ENCODE measurements at places on chromosomes 1 and 21.

GRCh38 chr21:27212441-27212840, 245.6 kb upstream of the ADAMTS5 start:
- no peak for DNase-seq

DNA sequence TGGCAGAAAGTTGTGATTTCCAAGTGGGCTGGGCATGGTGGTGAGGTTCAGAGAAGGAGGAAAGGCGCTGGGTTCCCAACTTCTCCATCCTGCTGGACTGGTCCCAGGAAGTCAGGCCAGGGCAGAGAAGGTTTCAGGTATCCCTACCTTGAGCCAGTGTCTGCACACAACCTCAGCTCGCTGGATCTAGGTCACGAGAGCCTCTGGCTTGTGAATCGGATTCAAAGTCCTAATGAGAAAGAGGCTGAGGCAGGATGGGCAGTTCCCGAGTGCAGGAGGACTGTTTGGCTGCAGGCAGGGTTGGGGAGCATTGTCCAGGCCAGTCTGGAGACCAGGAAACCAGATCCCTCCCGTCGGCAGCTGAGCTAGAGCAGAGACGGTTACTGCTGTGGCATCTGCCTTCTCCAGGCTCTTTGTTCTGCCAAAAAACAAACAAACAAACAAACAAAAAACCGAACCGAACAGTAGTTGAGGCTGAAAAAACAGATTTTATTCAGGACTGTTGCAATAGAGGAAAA, 19.5 kb upstream of the IGSF21 start:
- no peak for DNase-seq

DNA sequence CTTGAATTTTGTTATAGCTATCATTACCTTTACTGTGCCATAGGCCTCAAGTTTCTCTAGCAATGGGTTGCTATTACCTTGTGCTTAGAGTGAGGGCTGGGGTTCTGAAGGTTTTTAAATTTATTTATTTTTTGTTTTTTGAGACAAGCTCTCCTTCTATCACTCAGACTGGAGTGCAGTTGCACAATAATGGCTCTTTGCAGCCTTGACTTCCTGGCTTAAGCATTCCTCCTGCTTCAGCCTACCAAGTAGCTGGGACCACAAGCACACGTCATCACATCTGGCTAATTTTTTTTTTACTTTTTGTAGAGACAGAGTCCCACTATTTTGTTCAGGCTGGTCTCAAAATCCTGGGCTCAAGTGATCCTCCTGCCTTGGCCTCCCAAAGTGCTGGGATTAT, 41.5 kb downstream of the SNX27 start:
- no peak for DNase-seq

- peak; percentile 34 for DNase-seq
Observed at GRCh38 chr1:43329995-43330751, 7.4 kb upstream of the MPL start.

- DNase-seq, result no peak
Observed at GRCh38 chr1:171152549-171152948, 32.6 kb upstream of the FMO2 start.

DNA sequence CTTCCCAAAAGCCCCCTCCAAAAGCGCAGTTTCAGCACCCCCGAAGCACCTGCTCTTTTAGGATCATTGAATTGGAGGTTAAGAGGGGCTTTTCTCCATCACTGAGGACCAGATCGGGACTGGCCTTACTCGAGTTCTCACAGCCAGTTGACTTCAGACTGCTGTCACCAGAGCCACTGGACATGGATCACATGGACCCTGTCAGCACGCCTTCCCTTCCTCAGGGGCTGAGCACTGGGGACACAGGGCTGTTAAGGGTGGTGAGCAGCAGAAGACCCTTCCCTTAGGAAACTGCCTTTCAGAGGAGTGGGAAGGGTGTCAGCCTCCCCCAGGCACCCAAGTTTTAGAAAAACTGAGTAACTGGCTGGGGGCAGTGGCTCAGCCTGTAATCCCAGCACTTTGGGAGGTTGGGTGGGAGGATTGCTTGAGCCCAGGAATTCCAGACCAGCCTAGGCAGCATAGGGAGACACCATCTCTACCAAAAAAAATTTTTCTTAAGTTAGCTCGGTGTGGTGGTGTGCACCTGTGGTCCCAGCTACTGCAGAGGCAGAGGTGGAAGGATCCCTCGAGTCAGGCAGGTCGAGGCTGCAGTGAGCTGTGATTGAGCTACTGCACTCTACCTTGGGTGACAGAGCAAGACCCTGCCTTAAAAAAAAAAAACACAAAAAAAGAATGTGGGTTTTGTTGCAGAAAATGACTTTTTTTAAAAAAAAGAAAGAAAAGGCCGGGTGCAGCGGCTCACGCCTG, 584 bp upstream of the FGR start:
- no peak for DNase-seq

DNA sequence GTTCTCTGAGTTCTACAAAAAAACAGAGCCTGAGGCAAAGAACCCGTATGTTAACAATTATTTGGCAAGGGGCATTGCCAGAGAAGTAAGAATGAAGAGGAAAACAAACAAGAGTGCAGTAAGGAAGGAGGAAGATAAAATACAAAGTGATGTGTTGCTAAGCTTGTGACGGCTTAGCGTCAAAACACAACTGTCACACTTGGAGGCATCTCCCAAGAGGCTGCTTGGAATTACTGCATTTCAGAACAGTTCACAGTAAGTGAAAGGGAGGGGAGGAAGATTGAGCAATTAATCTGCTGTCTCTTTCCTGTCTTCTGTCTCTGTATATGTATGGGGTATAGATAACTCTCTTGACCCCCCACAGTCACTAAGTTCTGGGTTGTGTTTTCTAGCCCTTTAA, 1017.0 kb upstream of the TMPRSS15 start:
- DNase-seq, result no peak

GRCh38 chr1:54464477-54465146, 58.4 kb upstream of the SSBP3 start:
- no peak for DNase-seq

DNA sequence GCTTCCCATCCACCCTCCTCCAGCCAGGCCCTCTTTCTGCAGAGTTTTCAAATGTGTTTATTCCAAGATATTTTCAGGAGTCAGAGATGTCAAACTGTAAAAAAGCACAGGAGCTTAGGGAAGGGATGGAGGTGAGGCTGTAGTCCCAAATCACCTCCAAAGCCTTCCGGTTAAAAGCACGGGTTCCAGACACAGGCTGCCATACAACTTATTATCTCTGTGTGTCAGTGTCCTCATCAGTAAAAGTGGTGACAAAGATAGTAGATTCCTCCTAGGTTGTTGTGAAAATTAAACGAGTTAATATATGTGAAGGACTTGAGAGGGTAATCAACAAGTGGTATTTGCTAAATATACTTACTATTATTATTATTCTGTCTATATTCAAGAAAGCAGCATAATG, 15.1 kb downstream of the S100A7A start:
- no peak for DNase-seq

- DNase-seq, result no peak
Observed at GRCh38 chr1:2433936-2434655, 21.7 kb upstream of the PEX10 start.

GRCh38 chr1:3561702-3562101, 49.6 kb downstream of the MEGF6 start:
- no peak for DNase-seq

DNA sequence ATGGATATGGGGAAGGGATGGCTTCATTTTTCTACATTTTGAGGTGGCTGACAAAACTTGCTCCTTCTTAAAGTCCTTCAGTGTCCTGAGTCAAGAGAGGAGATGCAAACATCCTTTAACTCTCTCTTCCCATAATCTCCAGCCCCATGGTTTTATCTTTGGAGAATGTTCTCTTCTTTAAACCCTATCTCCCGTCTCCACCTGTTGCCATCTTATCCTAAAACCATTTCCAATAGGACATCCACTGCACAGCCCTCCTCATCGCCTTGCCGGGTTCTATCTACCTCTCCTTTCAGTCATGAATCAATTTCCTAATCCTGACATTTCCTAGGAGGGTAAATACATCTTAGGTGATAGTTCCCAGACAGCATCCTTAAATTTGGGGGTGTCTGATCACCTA, 44.2 kb upstream of the KCNE2 start:
- no peak for DNase-seq

DNA sequence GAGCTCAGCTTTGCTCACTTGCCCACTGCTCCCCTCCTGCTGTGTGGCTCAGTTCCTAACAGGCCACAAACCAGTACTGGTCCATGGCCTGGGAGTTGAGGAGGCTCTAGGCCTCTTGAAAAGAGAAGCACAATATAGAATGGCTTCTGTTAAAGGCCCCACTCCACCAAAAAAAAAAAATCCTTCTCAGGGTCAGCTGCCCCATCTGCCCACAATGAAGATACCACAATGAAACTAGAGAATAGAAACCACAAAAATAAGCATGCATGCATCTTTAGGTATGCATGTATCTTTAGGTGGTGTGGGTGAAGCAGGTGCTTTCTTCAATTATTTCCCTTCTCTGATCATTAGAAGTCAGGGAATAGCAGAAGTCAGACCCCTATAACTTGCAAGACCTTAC, 620.4 kb upstream of the BEND5 start:
- DNase-seq, result no peak

DNA sequence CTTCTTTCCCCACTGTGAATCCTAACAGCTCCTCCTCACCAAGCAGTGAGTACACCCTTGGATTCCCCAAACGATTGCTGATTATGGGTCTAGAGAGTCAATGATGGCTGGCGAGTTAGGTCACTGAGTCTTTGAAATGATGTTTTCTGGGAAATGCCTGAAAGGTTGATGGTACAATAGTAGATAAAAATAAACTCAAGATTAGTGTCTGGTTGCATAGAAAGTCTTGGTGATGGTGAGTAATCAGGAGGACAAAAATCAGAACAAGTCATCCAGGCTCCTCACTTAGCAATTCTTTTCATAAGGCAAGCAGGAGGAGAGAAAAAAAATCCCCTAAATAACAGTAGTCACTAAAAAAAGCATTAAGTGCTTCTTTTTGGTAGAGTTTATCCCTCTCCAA, 22.6 kb downstream of the HLX start:
- no peak for DNase-seq

- DNase-seq, result no peak
Observed at GRCh38 chr1:180176965-180177364, 22.3 kb downstream of the QSOX1 start.

DNA sequence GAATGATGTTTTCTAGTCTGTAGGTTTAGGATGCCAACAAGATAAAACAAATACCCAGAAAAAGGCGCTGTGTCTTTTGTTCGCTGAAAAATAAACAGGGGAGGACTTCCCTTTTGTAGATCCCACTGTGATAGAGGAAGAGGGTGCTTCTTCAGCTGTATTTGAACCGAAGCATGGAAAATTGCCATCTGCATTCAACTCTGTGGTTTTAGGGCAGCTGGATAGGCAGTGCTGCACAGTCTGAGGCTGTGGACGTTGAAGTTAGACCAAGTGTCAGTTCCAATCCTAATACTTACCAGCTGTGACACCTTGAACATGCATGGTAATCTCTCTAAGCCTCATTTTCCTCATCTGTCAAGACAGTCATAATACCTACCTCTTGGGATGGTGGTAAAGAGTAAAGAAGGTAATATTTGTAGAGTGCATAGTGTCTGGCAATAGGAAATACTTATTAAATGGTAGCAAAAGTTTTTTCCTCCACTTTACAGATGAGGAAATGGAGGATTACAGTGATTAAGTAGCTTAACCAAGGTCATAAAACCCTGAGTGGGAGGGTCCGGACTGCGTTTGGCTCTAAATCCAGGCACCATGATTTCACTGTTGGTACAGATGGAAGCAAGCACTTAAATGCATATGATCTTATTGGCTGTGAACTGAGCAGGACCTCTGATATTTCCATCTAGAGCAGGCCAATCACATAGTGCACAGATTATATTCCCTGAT, 48.5 kb downstream of the UTP25 start:
- no peak for DNase-seq

GRCh38 chr1:162861101-162861500, at the start of gene CCDC190:
CCDC190 (minus strand) TSS chr1:162861175; CDS start chr1:162859646, 1,529 bp downstream.
- DNase-seq, result no peak

- DNase-seq, result no peak
Observed at GRCh38 chr1:205505791-205506190, 1.3 kb downstream of the CDK18 start.

GRCh38 chr1:159152031-159152430, 19.4 kb upstream of the CADM3 start:
- DNase-seq, result no peak

- DNase-seq, result no peak
Observed at GRCh38 chr1:71717186-71717585, 565.2 kb downstream of the NEGR1 start.

DNA sequence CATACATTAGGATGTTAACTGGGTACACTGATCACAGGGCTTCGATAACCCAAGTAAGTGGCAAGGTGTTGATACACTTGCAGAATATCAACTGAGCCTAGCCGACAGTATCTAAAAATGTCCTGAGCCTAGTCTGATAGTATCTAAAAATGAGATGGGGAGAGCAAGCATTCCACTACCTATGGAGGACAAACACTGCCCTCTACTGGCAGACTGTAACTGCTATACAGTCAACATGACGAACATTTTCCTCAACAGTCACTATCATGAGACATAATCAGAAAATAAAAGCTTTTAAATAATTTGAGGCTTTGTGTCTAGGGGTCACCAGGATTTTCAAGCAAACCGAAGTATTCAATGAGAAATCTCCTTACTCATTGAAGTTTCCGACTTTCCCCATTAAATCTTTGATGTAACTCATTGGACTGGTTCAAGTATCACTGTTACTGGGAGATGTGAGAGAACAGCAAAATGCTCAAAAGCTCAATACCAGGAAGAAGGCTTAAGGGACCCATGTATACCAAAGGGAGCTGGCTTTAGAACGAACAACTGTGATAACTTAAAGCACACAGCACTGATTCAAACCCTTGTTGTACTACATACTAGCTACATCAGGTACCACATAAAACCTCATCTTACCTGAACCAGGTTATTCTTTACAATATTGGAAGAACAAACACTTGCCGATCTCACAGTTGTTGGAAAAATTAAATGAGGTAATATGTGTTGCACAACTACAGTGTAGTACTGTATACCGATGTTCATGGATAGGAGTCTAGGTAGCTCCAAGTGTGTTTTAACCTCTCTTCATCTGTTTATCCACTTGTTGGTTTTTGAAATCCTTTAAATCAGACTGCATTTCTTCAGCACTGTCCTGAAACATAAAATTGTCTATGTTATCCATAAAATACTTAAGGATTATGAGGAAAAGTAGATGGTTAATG, 31.1 kb upstream of the SLC45A3 start:
- DNase-seq, result peak; percentile 58

GRCh38 chr1:119594376-119594775, 53.7 kb downstream of the ZNF697 start:
- no peak for DNase-seq
